ENCODE measurements at places on chromosomes 2 and 18. TPM values are rescaled to one million over a fixed set of nuclear protein-coding genes. Genes with fewer than 3 reads are reported as not detected.

FAM136A gene
- total RNA-seq, result 89.4 TPM

NT5DC4 gene
- total RNA-seq, result not detected

ATOH8 gene
- not detected for total RNA-seq

RPRM gene
- total RNA-seq, result not detected

KCNG2 gene
- not detected for total RNA-seq

DTNA gene
- not detected for total RNA-seq

DNA sequence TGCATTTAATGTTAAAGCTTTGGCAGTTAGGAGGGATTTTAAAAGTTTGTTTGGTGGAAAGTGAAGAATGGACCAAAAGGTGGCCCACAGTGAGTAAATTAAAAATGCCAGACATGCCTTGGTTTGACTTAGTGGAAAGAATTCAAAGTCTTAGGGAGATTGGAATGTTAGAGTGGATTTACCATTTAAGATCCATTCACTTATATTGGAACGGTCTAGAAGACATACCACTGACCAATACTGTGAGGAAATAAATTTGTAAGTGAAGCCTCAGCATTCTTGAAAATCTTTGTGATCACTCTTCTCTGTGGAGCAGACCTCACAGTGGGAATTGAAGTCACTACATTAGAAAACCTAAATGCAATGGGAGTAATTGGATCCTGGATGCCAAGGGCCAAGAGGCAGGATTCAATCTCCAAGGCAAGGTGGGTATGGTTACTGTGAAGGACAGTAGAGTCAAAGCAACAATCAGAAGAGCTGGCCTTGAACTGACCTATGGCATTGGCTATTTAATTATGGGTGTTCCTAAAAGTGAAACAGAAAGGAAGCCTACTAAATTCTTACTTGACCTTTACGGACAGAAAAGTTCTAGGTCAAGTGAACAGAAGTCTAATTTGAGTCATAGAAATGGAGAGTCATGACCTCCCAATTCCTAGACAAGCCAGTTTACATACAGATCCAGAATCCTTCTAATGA is 40.2 kb upstream of the VRK2 start:
- no peaks in the 10 kb centered on the region for H3K36me3 ChIP-seq
- H3K27ac ChIP-seq, result no peak overlapping the region
- H3K4me3 ChIP-seq, result no peak overlapping the region

- no peak for DNase-seq
- no peaks in the 10 kb centered on the region for H3K36me3 ChIP-seq
- H3K27me3 ChIP-seq, result no peaks in the 10 kb centered on the region
- no peak overlapping the region for H3K27ac ChIP-seq
Measured at GRCh38 chr2:240960971-240961876, 37.2 kb upstream of the SNED1 start.

GRCh38 chr2:193332941-193333340 is 1138.2 kb upstream of the TMEFF2 start:
- H3K27ac ChIP-seq, result no peak overlapping the region
- H3K27me3 ChIP-seq, result no peaks in the 10 kb centered on the region
- no peaks in the 10 kb centered on the region for H3K36me3 ChIP-seq
- no peaks in the 10 kb centered on the region for H3K4me1 ChIP-seq

DNA sequence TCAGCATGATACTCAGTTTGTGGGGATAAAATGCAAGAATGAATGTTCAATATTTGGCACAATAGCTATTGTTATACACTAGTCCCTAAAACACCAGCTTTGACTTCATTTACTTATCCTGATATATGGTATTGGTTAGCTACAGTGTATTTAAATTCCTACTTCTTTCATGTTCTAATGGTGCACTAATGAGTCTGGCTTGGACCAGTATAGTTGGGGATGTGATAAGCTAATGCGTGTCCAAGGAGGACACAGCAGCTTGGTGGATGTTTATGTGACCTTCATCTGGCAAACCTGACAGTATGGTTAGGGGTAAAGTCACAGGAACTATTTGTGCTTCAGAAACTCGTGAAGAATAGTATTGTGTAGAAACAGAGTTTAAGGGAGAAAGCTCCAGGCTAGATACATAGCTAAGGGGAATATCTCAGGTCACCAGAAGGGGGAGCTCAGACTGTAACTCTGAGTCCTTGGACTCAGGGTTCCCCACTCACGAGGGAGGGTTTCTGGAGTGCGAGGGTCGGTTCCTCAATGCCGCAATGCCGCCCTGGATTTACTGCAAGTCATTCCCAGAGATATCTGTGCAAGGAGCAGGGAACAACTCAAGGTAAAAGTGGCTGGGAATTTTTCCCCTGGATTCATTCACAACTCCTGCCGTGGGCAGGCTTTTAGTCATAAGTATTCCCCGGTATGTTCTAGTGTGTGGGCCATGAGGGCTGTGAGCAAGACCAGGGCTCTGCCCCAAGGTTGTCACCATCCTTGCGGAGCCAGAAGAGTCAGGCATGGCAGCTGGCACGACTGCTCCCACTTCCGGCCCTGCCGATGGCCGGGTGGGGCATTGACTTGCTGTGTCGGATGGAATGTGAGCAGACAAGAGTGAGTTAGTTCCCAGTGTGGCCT is 14.5 kb downstream of the IL1R2 start:
- no peak overlapping the region for H3K4me3 ChIP-seq
- no peaks in the 10 kb centered on the region for H3K27me3 ChIP-seq
- H3K27ac ChIP-seq, result no peak overlapping the region
- no peaks in the 10 kb centered on the region for H3K4me1 ChIP-seq
- peak; percentile 78 for DNase-seq

GRCh38 chr18:57555134-57555533 is 31.4 kb downstream of the FECH start:
- DNase-seq, result no peak
- H3K27ac ChIP-seq, result no peak overlapping the region
- no peaks in the 10 kb centered on the region for H3K36me3 ChIP-seq
- no peaks in the 10 kb centered on the region for H3K27me3 ChIP-seq

DNA sequence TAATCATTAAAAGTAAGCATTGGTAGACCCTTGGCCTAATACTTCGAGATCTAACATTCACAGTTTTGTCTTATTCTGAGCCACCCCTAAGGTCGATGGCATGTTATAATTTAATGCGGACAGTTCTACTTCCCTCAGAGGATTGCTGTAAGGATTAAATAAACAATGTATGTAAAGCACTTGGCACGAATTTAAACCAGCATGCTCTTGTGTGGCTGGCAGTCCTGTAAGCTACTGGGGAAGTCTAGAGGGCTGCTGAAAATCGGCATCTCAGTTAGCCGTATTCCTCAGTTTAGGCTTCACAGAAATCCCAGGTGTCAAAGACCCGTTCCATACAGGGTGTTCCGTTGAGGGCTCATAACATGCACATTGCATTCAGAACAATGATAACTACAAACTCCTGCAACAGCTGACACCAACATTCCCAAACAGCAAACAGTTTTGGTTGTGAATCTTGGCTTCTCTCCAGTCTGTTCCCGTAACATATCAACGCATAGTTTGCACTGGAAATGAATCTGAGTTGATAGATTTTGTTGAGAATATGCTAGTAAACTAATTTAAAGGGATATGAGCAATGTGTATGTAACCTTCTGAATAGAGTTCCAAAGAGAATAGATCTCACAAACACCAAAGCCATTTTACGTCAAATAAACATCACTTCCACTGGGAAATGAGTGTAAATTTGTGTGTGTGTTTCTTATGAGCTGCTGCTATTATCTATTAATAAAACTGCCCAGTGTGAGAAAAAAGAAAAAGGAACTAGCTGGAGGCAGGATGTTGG is 52.2 kb upstream of the ACKR3 start:
- no peak overlapping the region for H3K27ac ChIP-seq
- H3K36me3 ChIP-seq, result no peaks in the 10 kb centered on the region
- no peak overlapping the region for H3K4me3 ChIP-seq
- no peak for DNase-seq
- H3K4me1 ChIP-seq, result no peaks in the 10 kb centered on the region

DNA sequence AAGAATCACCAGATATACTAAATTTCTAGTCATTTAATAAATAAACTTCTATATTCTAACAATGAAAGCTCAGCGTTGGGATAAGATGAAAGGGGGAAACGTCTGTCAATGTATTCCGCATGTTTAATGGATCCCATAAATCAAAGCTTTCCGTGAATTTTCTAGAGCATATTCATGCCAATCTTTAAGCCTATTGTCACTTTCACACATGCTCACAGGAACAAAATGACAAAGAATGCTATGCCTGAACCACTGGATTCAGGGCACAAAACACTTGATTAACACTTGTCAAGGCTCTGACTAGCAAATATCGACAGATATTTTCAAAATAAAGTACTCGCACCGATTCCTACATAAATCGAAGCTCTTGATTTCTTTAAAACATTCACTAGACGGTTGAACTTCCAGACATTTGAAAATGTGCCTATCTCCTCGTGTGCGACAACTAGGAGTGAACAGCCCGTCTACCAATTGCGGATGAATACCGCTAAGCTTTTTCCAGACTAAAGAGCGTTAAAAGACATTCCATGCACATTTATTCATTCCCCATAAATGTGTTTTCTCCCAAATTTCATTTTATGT is 1.8 kb downstream of the TLK1 start:
- peaks cover 62% of the 10 kb centered on the region for H3K4me1 ChIP-seq
- peak; percentile 47 for DNase-seq

STPG4 gene
- total RNA-seq, result not detected

Measured in Karpas-422 (cell line).